ENCODE measurements at places on chromosomes 16 and 17.

DNA sequence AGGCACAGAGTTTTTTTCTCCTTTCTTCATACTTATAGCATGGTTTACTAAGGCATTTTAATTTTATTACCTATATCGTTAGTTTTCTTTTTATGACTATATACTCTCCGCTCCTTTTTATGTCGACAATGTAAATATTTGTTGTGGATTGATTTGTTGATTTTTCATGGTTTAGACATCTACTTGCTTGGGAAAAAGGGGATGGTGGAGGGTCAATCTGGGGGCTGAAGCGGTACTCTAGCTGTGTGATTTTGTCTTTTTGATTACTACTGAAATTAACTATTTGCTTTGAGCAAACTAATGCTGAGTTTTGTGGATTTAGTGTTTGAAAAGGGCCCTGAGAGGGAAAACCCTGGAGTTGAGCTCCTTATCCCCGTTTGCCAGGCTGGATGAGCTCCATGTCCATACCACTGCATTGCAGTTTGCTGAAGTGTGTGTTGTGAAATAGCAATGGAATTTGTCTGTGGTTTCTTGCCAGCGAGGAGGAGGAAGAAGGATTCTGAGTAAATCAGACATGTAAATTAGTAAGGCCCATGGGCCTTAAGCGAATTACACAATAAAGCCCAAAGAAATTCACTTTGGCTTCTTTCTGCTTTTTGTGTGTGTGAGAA lies 72.0 kb downstream of the FTO start:
- DNase-seq: no peak

DNA sequence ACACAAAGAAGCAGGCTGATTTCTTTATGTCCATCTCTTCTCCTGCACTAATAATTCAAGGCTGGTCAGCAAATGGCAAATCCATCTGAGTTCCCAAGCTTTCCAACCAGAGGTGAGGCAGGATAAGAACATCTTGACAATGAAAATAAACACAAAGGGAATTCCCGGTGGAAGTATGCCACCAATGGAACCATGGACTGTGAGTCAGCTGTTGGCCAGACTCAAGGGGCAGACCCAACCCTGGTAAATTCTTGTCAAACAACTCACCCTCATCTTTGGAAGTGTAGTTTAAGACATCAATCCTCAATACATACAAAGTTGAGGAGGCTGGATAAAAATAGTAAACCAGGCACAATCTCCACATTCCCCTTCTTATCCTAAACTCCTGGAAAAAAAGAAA lies 74.3 kb upstream of the CES5A start:
- no peak for DNase-seq

GRCh38 chr16:22736791-22737190 lies 77.2 kb upstream of the HS3ST2 start:
- DNase-seq: no peak

DNA sequence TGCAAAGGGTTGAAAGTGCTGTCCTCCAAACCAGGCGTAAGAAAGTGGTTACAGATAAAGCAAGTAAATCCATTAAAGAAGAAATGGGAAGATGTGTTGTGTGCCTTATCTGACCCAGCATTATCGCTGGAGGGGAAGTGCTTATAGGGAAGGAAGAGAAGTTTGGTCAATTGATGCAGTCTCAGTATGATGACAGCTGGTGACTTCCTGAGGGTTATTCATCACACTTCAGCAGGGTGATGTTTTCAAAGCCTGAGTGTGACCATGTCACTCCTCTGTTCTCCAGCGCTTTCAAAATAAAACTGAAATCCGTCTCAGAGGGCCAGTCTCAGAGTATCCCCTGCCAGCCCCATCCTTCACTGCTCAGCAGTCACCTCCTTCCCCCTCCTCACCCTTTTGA lies 505.4 kb upstream of the RBFOX1 start:
- DNase-seq: no peak
